CD4-positive, alpha-beta T cell treated with Interleukin-4 for 1 hour (primary cell): ENCODE measurements at places on chromosomes 7 and 10.

- DNase-seq, result no peak
Observed at GRCh38 chr10:118607768-118608354, 12.4 kb upstream of the PRLHR start.

DNA sequence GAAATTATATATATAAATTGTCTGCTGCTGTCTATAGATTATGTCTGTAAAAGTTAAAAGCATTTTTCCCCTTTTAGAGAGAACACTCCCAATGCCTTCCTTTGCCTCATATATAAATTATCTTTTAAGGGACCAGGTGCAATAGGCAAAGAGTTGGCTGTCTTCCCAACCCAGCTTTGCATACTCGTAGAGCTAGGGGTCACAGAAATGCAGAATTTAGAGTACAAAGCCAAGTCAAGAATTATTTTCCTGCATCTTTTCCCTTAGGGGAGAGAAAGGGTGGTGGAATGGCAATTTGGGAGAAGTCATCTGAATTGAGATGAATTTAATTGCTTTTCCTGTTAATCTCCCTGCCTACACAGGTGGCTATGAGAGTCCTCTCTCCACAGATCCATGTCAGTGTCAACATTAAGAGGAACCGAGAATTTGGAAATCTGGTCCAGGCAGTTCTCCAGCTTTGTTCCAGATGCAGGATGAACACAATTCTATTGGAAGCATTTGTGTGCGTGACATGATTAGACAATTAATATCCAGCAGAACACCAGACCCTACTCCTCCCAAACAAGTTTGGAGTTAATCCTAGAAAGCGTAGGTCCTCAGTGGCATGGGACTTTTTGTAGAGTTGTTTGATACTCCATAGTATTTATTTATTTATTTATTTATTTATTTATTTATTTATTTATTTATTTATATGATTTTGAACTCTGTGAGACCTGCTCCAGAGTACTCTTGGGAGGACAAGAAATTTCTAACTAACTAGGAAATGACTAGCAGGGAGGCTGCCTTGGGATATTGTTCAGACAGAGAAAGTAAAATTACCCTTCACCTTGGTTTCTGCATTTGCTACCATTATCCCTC, 80.3 kb upstream of the SKAP2 start:
- no peak for DNase-seq

DNA sequence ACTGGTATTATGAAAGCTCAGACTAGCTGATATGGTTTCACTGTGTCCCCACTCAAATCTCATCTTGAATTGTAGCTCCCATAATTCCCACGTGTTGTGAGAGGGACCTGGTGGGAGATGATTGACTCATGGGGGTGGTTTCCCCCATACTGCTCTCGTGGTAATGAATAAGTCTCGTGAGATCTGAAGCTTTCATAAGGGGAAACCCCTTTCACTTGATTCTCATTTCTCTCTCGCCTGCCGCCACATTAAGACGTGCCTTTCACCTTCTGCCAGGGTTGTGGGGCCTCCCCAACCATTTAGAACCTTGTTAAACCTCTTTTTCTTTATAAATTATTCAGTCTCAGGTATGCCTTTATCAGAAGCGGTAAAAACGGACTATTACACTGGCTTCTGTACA, 40.3 kb downstream of the COL13A1 start:
- no peak for DNase-seq

- DNase-seq, result no peak
Observed at GRCh38 chr10:120456626-120457430, at the start of gene PLPP4. Gene PLPP4, plus strand, starts transcription at chr10:120457227. Its CDS starts 79 bp downstream, at chr10:120457306.

- DNase-seq, result no peak
Observed at GRCh38 chr10:79123547-79123963, 54.8 kb downstream of the ZMIZ1 start.

GRCh38 chr7:19268737-19269136, 123.5 kb upstream of the FERD3L start:
- DNase-seq, result no peak

- no peak for DNase-seq
Observed at GRCh38 chr10:106593876-106594275, 570.6 kb downstream of the SORCS1 start.

DNA sequence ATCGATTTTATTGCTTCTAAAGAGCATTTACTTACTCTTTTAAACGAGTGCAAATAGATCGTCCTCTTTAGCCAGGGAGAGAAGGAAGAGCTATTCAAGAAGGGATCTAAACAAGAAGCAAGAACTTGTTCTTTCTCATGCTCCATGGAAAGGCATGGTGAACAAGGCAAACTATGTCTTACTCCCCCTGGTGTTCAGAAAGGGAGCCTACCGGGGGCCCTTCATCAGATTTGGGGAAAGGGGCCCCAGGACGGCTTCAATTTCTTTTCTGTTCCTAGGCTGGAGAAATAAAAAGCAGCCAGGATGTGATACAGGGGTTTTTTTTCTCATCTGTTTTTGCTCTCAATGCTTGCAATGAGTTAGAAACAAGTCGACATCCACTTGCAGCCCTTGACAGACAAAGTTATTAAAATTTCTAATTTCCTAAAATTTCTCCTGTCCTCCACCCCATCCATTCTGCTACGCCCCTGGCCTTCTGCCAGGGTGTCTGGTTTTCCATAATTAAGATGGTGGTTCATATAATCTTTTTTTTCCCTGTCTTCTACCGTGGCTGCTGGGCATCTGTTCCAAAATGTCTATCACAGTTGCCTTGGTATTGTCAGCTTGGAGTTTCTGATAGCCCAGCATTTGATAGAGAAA, 214.4 kb downstream of the CREB5 start:
- DNase-seq, result peak; percentile 14

- no peak for DNase-seq
Observed at GRCh38 chr10:103884681-103885139, 29.3 kb upstream of the SH3PXD2A start.

GRCh38 chr10:30431435-30431911, 2.5 kb upstream of the MAP3K8 start:
- no peak for DNase-seq

GRCh38 chr10:105982735-105983134, 1181.8 kb downstream of the SORCS1 start:
- no peak for DNase-seq

- no peak for DNase-seq
Observed at GRCh38 chr10:125172694-125173093, 12.3 kb upstream of the CTBP2 start.

DNA sequence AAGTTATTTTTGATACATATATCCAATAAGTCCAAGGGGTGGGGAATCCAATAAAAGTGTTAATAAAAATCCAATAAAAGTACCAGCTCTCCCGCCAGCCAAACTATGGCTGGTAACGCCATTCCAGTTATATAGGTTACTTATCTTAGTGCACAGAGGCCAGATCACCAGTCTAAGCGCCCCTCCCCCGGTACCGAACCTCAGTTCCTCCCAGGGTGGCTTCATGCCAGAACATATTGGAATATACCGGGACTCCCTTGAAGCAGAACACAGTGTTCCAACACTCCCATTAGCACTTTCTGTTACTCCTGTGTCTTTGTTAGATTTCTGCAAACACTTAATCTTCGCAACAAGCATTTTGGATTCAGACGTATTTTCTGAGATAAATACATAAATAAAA, 7.5 kb downstream of the FBH1 start:
- no peak for DNase-seq

DNA sequence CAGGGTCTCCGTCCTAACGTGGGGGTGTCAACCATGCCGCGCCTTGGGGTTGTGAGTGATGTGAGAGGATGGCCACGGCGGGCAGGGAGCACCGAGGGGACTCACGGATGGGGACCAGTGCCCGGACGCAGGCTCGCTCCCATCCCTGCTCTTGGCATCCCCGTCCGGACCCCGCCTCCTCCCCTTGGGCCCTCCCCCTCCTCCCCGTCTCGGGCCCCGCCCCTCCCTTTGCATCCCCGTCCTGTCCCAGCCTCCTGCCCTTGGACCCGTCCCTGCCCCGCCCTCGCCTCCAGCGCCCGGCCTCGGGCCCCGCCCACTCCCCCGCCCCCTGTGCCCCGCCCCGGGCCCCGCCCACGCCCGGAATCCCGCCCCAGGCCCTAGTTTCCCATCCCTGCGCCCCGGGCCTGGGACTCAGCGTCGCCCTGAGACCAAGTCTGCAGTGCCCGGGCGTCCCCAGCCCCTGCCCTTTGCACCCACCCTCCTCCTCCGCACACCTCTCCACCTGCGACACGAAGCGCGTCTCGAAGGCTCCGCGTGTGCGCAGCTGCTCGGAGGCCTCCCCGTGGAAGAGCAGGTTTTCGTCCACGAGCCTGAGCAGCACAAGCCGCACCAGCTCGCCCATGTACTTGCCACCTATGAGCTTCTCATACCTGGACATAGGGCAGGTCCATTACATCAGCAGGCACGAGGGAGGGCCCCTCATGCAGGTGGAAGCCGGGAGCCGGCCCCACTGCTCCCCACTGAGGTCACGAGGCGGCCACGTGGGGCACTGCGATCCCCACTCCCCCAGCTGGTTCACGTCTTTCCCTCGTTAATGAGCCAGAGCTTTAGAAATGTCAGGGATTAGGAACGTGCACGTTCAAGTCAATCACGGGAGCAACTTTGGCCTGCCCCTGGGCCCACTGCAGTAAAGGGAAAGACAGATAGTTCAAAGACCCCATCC, 5.1 kb upstream of the MYL7 start:
- DNase-seq, result peak; percentile 79

DNA sequence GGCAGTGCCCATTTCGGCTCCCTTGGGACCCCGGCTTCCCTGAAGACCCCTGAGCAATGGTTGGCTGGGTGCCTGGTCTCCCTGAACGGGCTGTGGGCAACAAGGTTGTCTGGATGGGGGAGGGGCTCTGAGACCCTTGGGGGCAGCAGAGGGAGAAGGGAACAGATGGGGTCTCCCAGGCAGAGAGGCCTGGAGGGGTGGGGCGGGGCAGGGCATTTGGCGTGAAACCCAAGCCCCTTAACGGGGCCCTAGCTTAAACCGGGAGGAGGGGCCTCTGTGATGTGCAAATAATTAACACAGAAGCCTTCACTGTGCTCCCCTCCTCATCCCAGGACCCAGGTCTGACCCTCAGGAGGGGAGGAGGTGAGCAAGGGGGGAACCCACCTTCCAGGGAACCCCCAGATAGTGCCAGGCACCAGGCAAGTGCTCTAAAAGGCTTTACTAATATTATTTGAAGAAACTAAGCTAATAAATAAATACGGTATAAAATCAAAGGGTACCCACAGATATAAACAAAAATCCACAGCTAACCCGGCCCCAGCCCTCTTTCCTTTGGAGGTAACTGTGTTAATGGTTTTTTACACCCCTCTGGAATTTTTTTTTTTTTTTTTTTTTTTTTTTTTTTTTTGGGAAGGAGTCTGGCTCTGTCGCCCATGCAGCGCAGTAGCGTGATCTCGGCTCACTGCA, 170.8 kb downstream of the RNF216 start:
- DNase-seq, result no peak

- no peak for DNase-seq
Observed at GRCh38 chr7:126699707-126700106, 553.0 kb downstream of the GRM8 start.

DNA sequence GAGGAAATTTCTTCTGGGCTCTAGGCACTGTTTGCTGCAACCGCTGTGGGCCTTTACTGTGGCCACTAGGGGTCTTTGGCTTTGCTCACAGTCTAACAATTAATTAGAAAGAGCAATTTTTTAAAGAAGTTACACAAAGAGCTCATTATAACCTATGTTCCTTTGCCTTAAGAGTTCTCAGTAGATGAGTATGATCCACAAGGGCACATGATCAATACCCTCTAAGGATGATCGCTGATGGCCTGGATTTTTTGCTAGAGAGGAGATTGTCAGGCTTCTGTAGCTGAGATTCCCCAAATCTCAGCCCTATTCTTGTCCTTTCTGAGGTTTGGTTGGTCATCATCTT, 80.8 kb upstream of the RHOBTB1 start:
- DNase-seq, result no peak

DNA sequence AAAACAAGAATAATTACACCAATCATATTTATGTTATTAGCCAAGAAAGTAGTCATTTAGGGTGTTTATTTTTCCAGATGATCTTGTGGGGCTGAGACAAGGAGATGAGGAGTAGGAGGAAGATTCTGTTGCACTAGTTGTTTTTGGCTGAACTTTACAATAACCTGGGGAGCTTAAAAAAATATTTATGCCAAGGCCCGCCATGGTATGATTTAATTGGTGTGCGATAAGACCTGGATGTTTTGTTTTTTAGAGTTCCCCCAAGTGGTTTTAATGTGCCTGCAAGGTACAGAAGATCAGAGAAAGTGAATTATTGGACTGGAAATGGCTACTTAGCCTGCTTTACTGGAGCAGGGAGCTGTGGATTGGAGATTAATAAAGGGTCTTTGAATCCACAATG, 7.1 kb upstream of the ZNF282 start:
- DNase-seq, result no peak

- DNase-seq, result no peak
Observed at GRCh38 chr7:138308136-138308535, 151.9 kb upstream of the TRIM24 start.

DNA sequence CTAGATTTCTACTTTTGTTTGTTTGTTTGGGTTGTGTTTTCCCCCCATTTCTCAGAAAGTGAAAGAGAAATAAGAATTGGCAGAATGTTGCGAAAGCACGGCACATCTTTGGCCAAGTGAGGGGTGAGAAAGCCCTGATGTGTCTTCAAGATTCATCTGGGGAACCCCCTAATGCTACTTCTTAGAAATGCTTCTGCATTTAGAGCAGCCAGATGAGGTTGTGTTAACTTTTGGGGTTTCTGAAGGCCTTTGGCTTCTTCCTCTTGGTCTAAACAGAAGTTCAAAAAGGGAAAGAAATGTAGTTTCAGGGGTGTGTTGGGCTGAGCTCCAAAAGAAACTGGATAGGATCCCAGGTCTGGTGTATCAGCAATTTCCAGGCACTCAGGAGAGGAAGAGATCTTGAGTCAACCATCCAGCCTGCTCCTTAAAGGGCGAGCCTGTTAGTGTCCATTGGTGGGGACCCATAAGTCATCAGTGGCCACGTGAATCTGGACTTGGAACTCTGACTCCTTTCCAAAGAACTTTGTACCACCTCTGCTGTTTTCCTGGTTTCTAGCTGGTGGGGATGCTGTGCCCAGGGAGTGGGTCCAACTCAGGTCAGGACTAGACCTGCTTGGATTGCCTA, 6.5 kb downstream of the DUSP5 start:
- peak; percentile 85 for DNase-seq

DNA sequence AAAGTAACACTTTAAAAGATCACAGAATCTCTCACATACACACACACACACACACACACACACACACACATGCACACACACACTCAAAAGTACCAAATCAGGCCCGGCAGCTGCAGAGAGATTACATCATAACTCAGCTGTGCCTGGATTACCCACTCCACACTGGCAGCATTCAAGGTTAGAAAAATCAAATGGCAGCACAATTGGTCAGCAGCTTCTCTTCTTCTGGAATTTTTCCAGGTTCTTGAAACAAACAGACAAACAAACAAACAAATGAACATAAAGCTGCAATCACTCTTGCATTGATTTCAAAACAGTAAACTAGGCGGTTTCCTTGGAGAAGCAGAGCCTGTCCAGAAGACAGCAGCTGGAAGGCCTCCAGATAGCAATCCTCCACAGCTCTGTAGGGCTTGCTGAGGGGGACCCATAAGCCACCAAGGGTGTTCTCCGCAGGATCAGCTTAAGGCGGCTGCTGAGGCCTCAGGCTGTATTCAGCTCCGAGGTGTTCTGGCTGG, 24.5 kb upstream of the FAM133B start:
- no peak for DNase-seq

GRCh38 chr7:25007668-25008067, 27.7 kb upstream of the OSBPL3 start:
- DNase-seq, result no peak
